ENCODE measurements at places on chromosomes 16 and 17. TPM values are rescaled to one million over a fixed set of nuclear protein-coding genes. Genes with fewer than 3 reads are reported as not detected.

C17orf50 gene
- polyA plus RNA-seq, result not detected

- DNase-seq, result peak; percentile 83
Observed at GRCh38 chr16:29807426-29808218, 1.3 kb downstream of the MAZ start.

DNA sequence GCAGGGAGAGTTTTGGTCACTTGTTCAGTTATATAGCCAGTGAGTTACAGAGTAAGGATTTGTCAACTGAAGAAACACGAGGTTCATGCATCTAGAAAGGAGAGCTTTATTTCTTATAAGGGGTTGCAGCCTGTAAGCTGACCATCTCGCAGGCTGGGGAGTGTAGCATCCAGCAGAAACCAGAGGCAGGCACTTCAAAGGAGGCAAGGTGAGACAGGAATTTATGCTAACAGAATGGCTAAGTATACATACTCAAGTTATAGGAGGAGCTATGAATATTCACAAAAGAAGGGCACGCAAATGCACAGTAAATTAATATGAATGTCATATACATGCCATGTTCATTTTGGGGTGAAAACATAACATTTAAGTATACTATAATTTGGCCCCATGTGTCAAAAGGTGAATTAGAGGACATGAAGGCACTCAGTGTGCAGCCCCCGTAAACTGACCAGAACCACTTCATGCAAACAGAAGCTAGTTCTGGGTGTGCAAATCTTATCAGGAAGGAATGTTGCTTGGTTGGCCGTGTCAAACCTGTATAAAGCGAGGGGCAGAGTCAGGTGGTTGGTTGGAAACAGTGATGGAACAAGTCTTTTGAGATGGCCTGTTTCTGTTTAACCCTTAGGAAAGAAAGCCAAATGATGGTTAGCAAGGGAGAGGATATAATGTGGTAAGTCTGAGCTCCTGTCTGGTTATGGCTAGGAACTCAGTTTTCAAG, 97.0 kb downstream of the GRIN2A start:
- DNase-seq, result no peak

DNA sequence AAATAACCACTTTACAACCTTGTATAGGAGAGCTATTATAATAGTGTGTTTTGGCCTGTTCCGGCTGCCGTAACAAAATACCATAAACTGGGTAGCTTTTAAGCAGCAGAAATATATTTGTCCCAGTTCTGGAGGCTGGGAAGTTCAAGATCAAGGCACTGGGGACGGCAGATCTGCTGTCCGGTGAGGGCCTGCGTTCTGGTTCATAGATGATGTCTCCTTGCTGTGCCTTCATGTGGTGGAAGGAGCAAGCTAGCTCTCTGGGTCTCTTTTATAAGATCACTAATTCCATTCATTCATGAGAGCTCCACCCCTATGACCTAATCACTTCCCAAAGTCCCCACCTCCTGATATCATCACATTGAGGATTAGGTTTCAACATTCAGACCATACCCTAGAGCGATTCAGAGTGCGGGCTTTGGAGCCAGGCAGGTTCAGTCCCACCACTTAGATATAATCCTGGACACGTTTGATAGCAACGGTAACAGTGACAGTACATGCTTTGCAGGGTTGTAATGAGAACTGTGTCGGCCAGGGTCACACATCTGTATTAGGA, 76.2 kb upstream of the ZFHX3 start:
- no peak for DNase-seq
